ENCODE measurements at places on chromosomes 6 and 20. TPM values are rescaled to one million over a fixed set of nuclear protein-coding genes. Genes with fewer than 3 reads are reported as not detected.

- DNase-seq = no peak
Observed at GRCh38 chr20:4957939-4958362, 43.4 kb downstream of the SLC23A2 start.

DNA sequence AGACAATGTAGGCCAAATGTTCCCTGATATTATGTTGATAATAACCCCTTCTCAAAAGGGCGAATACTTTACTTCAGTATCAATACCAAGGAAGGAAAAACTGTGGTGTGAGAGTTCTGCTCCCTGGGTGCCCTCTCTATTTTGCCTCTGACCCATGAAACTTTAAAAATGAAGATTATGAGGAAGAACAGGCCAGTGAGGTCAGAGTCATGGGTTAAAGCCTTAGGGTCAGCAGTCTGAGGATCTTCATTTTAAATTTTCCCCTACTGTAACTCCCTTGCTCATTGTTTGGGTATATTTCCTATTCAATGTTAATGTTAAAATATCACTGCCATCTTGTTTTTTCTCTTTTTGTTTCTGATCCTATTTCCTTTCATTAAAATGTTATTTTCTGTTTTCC, 47.9 kb downstream of the PRKN start:
- DNase-seq = no peak

GRCh38 chr20:36957875-36958667, 6.6 kb upstream of the SAMHD1 start:
- DNase-seq = no peak

DNA sequence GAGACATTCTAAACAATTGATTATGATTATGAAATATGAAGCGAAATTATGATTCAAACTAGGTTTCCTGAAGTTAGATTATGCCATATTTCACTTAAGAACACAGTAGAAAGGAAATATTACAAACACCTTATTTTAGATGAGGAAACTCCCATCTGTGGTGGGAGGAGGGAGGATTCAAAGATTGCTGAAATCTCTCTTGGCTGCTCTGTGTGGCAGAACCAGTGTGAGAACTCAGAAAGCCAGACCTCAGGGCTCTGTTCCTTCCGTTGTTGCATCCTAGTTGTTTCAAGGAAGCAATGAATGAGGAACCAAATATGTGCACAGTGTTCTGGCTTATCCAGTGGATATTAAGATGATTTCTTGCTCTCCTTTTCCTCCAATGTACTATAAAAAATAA, 2.1 kb downstream of the TAAR5 start:
- no peak for DNase-seq

GRCh38 chr6:160029525-160029924, 60.6 kb downstream of the IGF2R start:
- DNase-seq = peak; percentile 36

GRCh38 chr6:17035257-17036064, 66.4 kb upstream of the STMND1 start:
- DNase-seq = no peak

BTNL2 gene
- not detected for total RNA-seq

DNA sequence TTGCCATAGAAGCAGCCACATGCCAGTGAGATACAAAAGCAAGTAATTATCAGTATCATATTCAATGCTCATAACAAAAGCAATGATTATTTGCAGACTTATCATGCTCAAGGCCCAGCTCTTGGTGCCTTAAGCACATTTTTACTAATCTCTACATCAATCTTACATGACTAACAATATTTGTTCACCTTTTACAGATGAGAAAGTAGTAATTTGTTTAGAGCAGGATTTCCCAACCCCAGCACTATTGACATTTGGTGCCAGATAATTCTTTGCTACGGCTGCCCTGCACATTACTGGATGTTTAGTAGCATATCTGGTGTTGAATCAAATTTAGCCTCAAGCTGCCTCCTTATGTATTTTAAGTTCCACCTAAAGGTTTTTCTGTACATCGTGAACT, 19.0 kb upstream of the DOK5 start:
- DNase-seq = peak; percentile 31

- DNase-seq = peak; percentile 26
Observed at GRCh38 chr6:30640481-30640880, 6.5 kb upstream of the C6orf136 start.

DNA sequence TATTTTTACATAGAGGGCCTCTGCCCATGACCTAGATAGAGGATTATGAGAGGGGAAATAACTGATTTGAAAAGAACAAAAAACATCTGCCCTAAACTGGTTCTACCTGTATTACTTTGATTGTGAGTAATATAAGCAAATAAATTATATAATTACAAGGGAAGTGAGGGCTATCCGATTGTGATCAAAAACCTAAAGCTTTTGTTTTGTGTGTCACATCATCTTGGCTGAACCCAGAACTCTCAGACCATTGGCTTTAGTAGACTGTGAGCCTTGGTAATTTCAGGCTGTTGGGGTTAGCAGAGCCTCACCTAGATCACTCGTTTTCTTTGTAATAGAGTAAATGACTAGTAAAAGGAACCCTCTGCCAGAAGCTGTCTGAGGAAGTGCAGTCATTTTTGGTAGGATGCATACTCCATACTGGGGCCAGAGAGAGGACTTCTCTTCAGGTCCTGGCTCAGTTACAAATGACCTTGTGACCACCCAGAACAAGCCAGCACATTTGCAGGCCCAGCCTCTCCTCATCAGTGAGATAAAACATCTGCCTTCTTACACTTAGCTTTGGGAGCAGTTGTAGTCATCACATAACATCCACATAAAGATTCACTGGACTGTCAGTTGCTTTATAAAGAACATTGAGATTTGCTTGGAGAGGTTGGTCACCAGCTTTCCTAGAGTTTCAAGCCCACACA, 13.5 kb downstream of the STK35 start:
- peak; percentile 71 for DNase-seq

GRCh38 chr20:45969712-45970634, 2.0 kb downstream of the ZNF335 start:
- DNase-seq = peak; percentile 78

- DNase-seq = no peak
Observed at GRCh38 chr6:50816947-50817645, 1.6 kb upstream of the TFAP2B start.

MOXD1 gene
- total RNA-seq = 5.0 TPM

GRCh38 chr6:158222066-158222465, 53.9 kb downstream of the GTF2H5 start:
- DNase-seq = no peak

DNA sequence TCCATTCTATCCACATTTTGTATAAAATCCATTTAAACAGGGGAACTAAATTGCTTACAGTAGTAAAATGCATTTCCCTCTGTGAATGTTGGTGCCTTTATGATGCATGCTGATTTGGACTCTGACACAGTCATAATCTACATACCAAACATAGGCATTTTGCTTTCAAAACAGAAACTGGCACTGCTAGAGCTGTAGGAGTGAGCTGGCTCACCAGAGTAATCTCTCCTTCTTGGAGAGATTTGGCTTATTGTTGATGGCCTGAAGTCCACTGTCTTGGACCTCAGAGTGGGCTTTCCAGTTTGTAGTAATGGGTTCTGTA, 363.2 kb upstream of the FLRT3 start:
- peak; percentile 70 for DNase-seq
